Non-pigmented ciliary epithelial cell (primary cell): ENCODE measurements at places on chromosomes 1 and 21.
A peak's percentile ranks its signal among the peaks of the same experiment; 100 is the strongest.

- no peak for DNase-seq
Measured at GRCh38 chr1:227490478-227490877, 72.9 kb upstream of the ZNF678 start.

DNA sequence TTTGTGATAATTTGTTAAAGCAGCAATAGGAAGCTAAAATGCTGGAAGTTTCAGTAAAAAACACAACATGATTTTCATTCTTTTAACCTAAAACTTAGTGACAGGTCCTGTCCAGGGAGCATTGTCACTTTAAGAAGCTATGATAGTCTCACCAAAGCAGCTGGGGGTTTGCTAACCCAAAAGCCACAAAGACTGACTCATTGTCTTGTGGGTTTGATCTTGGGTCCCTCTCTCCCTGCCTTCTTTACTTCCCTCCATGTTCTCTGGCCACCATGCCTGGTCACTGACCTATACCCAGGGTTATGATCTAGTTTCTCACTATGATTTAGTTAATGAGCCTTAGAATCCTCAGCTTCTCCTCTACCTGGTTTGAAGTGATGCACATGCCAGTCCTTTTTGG, 213.5 kb upstream of the PTGFR start:
- no peak for DNase-seq

GRCh38 chr1:96487394-96487793, 234.2 kb upstream of the PTBP2 start:
- DNase-seq = no peak

DNA sequence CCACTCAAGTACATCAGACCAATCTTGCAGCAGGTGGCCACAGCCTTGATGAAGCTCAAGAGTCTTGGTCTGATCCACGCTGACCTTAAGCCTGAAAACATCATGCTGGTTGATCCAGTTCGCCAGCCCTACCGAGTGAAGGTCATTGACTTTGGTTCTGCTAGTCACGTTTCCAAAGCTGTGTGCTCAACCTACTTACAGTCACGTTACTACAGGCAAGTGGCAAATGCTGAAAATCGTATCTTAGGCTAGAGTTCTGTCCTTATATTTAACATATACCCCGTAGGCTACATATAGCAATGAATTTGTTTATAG, 12.1 kb downstream of the HIPK1 start:
- DNase-seq = no peak

- no peak for DNase-seq
Measured at GRCh38 chr1:203676455-203676854, 49.8 kb downstream of the ATP2B4 start.

DNA sequence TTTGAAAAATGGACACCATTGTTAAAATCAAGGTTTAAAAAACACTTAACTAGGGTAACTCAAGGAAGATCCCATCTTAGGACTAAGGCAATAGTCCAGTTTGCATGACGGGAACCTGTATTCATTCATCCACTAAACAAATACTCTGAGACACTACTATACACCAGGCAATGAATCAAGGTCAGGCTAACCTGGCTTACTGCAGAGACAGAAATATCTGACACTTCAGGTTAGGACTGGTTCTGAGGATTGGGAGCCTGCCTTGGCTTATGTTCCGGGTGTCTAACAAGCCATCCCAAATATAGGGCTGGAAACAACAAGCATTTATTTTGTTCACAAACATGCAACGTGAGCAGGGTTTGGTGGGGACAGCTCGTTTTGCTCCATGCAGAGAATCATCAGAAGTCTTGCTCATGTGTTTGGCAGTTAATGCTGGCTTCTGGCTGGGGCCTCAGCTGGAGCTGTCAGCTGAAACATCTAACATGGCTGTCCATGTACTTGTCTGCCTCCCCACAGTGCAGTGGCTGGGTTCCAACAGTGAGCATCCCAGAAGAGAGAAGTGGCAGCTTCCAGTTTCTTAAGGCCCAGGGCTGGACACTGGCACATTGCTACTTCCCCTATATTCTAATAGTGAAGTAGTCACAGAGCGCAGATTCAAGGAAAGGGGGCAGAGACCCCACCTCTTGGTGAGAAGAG, 37.0 kb upstream of the CAMK1G start:
- DNase-seq = no peak

DNA sequence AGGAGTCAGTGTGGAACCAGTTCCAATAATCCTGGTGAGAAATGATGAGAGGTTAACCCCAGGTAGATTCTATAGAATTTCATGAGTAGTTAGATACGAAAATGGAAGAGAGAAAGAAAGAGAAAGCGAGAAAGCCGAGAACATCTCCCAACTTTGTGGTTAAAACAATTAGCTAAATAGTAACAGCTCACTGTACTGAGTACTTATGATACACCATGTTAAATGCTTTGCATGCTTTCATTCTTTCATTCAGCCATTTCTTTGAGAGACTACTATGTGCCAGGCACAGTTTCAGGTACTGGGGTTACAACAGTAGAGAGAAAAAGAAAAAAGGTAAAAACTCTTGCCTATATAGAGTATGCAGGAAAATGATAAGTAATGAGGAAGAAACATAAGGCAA, 109.7 kb upstream of the SYT6 start:
- DNase-seq = no peak

- DNase-seq = peak; percentile 65
Measured at GRCh38 chr21:17461014-17461413, 51.8 kb upstream of the CXADR start.

DNA sequence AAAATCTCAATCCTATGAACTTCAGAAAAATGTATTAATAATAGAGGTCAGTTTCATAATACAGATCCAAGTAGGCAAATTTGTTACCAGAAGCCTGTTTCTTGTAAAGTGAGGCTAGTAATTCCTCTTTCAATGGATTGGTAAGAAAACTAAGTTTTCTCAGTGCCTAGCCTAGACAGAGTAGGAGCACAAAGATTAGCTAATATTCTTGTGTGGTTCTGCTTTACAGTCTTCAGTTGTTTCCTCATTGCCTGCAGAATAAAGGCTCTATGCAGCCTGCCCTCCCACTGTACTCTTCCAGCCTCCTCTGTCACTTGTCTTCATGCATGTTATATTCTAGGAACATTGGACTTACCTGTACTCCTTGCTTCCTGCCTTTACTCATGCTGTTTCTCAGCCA, 2.4 kb upstream of the PPP1R15B start:
- DNase-seq = no peak

DNA sequence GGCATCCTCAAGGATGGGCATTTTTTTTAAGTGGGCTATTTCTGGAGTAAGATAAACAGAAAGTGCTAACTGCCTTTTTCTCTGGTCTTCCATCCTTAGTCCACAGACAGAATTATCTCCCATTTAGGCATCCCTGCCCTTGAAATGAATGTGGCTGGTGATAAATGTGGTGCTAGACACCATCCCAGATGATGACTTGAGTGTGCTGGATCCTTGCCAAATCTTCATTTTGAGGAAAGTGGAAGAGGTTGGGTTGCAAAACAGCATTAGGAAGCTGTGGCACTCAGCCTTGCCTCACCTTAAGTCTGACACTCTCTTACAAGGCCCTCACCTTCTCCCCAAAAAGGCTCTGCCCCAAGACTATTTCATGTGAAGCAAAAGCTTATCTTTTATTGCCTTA, 19.2 kb downstream of the MAB21L3 start:
- no peak for DNase-seq

DNA sequence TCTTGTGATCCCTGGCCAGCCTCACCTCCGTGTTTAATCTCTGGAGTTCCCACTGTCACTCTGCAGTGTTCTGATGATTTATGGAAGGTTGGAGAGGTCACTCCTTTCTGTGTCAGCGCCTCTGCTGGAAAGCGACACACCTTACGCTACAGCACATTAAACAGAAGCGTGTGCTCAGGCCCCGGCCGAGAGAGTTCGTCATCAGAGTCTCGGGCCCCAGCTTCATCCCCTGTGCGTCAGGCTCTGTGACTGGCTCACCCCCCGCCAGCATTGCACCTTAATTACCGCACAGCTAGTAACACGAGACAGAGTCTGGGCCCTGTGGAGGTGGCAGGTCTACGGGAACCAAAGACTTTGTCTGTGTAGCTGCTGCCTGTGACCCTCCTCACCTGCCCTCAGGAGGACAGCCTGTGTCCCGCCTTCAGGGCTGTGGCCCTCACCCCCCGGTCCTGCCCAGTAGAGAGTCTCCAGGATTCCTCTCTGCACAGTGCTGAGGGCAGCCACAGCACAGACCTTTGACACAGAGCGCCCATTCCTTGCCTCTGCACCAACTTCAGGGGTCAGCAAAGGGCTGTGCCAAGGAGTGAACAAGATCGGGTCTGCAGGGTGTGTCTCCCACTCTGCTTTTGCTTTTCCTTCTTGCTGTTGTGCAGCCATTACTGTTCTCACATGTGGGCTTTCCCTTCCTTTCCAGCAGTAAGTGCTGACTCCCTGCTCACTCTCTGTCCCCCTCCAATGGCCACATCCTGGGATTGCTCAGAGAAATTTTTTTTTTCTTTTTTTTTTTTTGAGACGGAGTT, 157.6 kb downstream of the PGBD5 start:
- DNase-seq = peak; percentile 46

- no peak for DNase-seq
Measured at GRCh38 chr1:218617986-218618385, 272.9 kb downstream of the TGFB2 start.

- DNase-seq = no peak
Measured at GRCh38 chr1:247246325-247247115, 9.4 kb upstream of the VN1R5 start.

GRCh38 chr1:23424293-23425192, at the start of gene TCEA3:
Gene TCEA3 (minus strand): TSS chr1:23424748. CDS start chr1:23424633, 115 bp downstream.
- DNase-seq = no peak

DNA sequence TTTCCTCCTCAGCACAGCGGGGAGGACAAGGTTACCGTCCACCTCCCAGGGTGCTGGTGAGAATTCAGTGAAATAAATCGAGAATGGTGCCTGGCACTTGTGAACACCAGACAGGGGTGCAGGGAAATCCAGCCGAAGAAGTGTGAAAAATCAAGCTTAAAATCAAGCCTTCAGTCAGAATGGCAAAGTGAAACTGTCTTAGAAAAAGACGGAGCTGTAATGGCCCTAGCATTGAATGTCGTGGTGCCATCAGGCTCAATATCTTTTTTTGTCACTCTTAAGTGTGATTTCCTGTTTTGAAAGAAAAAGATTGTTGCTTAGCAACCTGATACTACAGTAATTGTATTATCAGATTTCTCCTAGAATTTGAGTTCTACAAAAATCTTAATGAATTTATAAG, 22.1 kb downstream of the EDARADD start:
- DNase-seq = no peak

DNA sequence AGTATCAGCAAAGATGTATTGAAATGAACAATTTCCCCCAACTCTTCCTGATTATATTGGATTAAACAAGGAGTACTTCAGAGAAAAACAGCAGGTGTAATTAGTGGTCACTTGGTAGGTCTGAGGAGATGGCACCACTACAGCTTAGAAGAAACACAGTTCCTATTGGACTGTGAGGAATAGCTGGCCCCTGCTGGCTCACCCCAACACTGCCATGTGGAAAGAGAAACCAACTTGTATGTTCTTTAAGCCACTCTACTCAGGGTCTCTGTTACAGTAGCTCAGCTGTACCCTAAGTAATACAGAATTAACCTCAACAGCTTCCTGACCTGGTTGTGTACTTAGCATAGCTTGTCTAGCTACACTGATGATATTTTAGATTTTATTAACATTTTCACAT, 26.5 kb upstream of the MTR start:
- no peak for DNase-seq

GRCh38 chr1:12148958-12149790, 17.6 kb upstream of the TNFRSF1B start:
- no peak for DNase-seq

DNA sequence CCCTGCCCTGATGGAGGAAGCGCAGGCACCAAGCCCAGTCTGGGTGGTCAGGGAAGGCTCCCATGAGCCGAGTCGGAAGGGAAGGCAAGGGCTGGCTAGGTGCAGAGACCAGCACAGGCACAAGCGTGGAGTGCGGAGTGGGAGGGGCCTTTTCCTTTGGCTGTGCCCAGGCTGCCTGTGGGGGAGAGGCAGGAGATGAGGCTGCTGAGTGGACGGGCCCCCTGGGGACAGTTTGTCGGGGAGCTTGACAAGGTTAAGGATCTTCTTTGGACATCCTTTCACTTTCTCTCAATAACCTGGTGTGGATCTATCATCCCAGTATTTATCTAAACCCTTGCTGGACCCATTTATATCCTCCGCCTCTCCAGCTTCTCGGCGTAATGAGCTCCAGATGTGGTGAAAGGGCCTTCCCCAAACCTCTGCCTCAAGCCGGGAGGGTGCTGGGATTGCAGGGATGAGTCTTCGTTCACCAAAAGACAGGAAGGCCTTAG, 42.9 kb downstream of the EPHB2 start:
- no peak for DNase-seq

DNA sequence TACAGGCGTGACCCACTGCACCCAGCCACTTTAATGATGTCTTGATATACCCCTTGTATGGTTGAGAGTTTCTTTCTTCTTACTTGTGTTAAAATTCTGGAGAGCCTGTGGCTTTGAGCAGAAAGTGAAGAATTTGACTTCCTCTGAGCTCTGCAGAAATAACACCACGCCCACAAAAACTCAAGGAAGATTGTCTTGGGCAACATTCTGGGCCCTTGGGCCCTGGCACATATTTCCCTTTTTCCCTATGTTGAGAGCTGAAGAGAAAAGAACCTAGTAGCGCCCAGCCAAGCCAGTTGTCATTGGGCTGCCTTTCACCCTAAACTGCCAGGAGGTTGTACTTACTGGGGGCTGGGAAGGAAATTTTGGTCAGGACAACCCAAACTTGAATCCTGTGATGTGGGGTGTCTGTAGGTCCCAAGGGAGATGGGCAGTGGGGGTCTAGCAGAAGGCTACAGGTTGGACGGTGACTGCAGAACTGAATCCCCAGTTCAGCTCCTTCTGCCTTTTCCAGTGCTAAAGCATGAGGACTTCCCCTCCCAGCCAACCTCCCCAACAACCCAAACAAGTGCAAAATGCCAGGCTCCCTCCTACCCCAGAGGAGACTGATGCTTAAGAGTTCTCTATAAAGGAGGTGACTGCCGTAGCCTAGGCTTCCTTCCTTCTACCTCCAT, 11.7 kb upstream of the SNAPIN start:
- no peak for DNase-seq

DNA sequence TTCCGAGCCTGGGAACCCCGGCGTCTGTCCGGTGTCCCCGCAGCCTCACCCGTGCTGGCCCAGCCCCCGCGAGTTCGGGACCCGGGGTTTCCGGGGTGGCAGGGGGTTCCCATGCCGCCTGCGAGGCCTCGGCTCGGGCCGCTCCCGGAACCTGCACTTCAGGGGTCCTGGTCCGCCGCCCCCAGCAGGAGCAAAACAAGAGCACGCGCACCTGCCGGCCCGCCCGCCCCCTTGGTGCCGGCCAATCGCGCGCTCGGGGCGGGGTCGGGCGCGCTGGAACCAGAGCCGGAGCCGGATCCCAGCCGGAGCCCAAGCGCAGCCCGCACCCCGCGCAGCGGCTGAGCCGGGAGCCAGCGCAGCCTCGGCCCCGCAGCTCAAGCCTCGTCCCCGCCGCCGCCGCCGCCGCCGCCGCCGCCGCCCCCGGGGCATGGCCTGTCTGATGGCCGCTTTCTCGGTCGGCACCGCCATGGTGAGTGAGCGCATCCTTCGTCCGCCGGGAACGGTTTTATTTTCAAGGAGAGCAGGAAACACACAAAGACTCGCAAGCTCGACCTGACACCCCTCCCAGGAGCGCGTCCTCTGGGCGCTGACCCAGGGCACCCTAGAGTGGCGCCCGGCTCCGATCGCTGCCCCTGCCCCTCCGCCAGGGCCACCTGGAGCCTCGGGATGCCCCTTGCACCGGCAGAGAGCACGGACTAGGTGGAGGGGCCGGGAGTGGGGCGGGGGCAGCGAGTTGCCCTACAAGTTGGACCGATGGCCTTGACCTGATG, at the start of gene ABCG1:
Gene ABCG1, plus strand, starts transcription at position 305 of the 770 bp plus-strand sequence. Its CDS starts 123 bp downstream, at position 428.
- DNase-seq = no peak

- no peak for DNase-seq
Measured at GRCh38 chr1:112332176-112333150, 63.6 kb upstream of the CTTNBP2NL start.

GRCh38 chr1:119099775-119100174, 40.7 kb downstream of the WARS2 start:
- no peak for DNase-seq
